ENCODE measurements at places on chromosomes 5 and 9. TPM values are rescaled to one million over a fixed set of nuclear protein-coding genes. Genes with fewer than 3 reads are reported as not detected.

Gene LCN1
- not detected for total RNA-seq

Gene CCL27
- total RNA-seq, result 0.23 TPM

Gene DIPK1B
- 0.21 TPM for total RNA-seq

Gene NTNG2
- total RNA-seq, result 2.0 TPM

Gene TAS2R1
- total RNA-seq, result not detected

Gene DAPK1
- 5.6 TPM for total RNA-seq

Gene PAEP
- not detected for total RNA-seq
